ENCODE measurements at places on chromosomes 16 and 17.
A peak's percentile ranks its signal among the peaks of the same experiment; 100 is the strongest.

DNA sequence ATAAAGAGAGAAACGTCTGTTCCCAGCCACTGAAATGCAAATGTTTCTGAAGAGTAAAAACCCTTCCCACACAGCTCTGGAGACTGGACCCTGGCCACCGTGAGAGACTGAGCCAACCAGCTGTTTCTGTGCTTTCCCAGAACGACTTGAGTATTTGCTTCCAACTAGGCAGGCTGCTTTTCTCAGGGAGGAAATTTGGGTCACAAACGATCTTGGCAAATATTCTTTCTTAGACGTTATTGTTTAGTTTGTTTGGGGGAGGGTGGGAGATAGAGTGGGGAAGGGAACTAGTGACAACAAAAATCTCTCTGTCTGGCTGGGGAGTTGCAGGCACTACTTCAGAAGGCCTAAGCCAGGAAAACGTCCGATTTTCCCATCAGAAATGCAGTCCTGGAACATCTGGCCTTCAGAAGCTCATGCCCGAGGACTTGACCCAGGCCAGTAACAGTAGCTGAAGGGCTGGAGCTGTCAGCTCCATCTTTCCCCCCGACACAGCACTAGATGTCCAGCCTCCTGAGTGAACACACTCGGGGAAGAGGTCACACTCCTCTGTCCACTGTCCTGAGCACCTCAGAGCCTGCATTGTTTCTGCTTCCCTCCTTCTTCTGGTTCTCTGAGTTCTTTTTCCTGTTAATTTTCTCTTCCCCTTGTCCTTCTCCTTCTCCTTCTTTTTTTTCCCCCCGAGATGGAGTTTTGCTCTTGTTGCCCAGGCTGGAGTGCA lies 4.0 kb downstream of the CCDC92B start:
- no peak for DNase-seq

GRCh38 chr17:50239937-50240336 lies 34.3 kb upstream of the TMEM92 start:
- no peak for DNase-seq

DNA sequence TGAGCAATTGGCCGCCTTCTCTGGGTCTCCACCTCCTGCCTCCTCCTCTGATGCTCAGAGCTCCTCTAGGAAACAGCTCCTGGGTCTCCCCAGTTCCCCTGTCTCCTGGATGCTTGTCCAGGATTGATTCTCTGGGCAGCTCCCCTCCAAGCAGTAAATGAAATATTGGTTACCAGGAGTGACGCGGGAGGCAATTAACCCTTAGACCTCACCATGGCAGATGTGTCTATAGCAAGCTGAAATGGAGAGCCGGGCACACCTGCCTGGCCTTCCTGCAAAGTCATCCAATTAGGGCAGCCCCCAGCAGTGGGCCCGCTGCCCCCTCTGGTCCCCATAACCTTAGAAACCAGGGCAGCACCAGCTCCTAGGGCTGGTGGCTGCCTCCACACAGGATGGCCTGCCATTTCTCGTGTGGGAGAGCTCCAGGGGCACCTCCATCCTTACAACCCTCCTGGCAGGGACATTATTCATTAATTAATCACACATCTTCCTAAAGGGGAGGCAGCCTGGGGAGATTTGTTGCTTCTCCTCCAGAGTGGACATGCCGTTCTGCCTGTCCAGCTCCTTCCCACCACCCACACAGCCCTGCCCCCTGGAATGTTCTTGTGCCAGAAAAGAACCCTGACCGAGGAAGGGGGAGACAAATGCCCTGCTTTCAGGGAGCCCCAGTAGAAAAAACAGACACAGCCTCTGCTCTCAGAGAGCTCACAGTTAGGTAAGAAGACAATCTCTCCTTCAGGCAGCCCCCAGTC lies 8.3 kb upstream of the KIF18B start:
- no peak for DNase-seq

- peak; percentile 67 for DNase-seq
Measured at GRCh38 chr17:58324409-58325288, 3.9 kb downstream of the TSPOAP1 start.

- no peak for DNase-seq
Measured at GRCh38 chr17:71283486-71283885, 837.3 kb upstream of the SOX9 start.

DNA sequence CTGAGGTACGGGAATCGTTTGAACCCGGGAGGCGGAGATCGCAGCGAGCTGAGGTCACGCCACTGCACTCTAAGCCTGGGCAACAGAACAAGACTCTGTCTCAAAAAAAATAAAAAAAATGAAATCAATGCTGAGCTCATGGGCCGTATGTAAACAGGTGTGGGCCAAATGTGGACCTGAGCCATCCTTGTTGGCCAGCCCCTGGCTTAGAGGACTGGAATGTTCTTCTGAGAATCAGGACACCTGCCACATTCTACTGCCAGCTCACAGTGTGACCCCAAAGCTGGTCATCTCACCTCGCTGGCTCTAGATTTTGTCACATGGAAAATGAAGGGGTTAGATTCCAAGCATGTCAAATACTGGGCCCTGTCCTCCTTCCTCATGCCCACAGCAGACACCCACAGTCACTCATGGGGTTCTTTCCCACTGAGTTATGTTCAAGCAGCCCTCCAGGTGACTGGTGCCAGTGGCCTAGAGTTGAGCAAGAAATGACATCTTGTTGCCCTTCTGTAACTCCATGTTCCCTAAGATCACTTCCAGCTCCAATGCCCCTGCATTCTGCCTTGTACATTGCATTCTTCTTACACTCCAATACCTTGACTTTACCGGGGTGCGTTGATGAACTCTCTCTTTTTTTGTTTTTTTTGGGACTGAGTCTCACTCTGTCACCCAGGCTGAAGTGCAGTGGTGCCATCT lies 110.6 kb downstream of the ABCC1 start:
- DNase-seq: no peak

- no peak for DNase-seq
Measured at GRCh38 chr17:45824901-45825492, 19.7 kb upstream of the SPPL2C start.

GRCh38 chr16:90078579-90078895 lies 1.4 kb upstream of the PRDM7 start:
- DNase-seq: peak; percentile 8

- no peak for DNase-seq
Measured at GRCh38 chr17:33116021-33116551, 124.4 kb downstream of the SPACA3 start.

- DNase-seq: no peak
Measured at GRCh38 chr17:45040459-45040858, 11.0 kb downstream of the DCAKD start.

GRCh38 chr17:43840814-43841213 lies 6.2 kb upstream of the CD300LG start:
- DNase-seq: no peak

DNA sequence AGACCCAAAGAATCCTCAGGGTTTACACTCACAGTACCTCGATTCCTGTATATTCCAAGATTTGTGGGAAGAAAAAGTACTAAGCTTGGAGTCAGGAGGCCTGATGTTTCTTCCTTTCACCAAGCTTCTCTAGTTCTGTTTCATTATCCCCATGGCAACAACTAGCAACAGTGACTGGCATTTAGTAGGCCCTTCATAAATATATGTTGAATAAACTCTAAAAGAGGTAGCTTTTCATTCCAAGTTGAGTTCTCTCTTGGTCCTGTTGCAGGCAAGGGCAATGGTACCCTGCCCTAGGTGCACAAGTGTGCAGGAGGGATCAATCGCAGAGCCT lies 527 bp upstream of the UBE2Z start:
- DNase-seq: peak; percentile 39
